Hindlimb muscle (tissue), 1 donor: ENCODE measurements at places on chromosomes 3 and 15.

- no peak for DNase-seq
Measured at GRCh38 chr3:10356461-10356981, 35.6 kb upstream of the SEC13 start.

DNA sequence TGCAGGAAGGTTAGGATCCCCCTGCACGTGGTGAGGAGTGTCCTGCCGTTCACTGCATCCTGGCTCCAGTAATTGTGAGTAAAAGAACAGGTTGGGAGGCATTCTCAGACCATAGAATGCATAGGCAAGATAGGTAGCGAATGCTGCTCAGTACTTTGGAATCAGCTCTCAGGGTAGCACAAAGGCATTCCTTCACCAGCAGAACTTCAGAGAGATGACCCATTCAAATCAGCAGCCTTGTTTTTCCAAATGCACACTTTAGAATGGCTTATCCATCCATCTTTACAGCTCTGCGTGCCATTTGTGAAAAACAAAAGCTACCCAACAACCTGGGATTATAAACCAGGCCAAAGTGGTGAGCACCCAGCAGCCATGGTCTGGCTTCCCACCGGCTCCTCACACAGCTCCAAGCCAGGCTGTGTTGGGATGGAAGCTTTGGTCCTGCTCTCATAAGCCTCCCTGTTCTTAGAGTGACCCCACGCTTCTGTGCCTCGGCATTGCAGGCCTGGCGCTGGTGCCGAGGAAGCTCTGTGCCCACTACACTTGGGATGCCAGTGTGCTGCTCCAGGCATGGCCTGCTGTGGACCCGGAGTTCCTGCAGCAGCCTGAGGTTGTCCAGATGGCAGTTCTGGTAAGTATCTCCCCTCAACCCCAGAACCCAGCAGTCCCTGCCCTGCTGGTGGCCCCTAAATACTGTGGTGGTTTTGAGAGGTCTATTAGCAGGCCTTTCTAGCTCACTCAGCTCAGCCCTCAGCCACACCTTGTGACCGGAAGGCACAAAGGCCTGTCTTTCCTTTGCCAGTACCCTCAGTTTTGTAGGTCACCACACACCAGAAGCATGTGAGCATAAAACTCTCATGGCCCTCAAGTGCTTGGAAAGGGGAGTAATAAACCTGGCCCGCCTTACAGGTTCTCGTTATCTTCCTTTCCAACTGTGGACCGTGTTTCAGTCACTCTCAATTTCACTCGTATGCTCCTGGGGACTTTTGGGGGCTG lies 52.9 kb upstream of the LIMD1 start:
- no peak for DNase-seq

DNA sequence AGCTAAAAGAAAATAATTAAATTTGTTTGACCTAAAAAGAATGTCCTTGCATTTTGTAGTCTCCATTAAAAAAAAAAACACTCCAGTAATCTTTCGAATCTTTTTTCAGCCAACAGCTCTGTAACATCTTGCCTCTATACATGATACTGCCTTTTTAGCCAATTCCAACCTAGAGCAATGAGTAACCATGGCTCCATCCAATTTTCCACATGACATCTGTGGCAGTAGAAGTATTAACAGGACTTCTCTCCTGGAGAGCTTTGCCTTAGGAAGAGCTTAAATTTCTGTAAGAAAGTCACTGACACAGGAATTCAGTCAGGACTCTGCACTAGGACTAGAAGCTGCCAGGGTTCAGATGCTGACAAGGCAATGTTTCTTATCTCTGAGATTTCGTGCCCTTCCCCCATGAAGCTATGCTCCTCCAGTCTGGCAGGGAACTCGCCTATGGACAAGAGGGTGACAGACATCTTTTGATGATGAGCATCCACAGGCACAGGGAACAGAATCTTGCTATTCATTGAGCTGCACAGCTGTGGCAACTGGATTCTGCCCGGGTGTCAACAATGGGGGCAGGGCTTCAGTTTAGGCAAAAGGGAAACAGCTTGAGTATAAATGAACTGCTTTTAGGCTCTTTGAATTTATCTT lies 81.8 kb downstream of the ALCAM start:
- peak; percentile 4 for DNase-seq

DNA sequence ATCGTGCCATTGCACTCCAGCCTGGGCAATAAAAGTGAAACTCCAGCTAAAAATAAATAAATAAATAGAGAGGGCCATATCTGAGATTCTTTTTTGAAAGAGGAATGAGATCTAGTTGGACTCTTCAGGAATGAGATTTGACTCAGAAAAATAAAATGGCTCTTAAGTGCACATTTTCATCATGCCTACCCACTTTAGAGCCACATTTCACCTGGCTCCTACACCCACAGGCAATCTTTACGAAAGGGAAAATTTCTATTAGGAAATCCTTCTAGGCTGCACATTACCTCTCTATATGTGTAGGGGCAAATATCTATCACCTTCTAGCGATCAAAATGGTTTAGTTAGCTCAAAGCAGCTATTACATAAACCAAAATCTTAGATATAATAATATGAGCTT lies 16.9 kb upstream of the NLGN1 start:
- DNase-seq: no peak

DNA sequence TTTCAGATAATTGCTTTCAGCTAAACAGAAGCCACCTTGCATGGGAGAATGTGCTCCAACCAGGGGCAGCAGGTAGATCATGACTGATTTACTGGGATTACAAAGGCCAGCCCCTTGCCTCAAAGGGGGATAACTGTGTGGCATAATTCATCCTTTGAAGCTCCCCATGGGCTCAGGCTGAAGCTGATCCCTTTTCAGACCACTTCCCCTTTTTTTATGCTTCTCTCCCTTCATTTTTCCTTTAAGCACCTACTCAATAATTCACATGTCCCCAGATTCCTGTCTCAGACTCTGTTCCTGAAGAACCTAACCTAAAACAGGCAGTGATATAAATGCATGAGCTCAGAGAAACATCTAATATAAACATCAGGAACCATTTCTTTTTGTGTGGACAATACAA lies 8.2 kb upstream of the MYRIP start:
- no peak for DNase-seq

- DNase-seq: no peak
Measured at GRCh38 chr3:188797045-188797444, 374.7 kb upstream of the TPRG1 start.

GRCh38 chr3:170327040-170327808 lies 30.3 kb upstream of the SKIL start:
- no peak for DNase-seq

DNA sequence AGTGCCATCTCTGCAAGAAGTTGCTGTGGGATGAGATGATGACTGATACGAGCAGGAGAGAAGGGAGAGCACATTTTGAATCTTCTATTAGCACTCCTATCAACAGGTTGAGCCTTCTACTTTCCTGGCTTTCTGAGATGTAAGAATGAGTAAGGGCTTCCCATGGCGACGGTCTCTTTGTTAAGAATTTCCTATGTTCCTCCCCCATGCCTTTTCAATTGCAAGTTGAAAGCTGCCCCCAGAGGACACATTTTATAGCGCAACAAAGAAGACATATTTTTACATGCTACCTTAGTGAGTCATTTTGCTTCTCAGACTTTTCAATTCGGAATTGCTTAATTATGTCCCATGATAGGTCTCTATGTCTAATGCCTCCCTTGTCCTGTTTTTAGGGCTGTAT lies 71.3 kb upstream of the LRTM1 start:
- no peak for DNase-seq

GRCh38 chr15:28955160-28955992 lies 69.6 kb downstream of the APBA2 start:
- no peak for DNase-seq

- peak; percentile 18 for DNase-seq
Measured at GRCh38 chr3:196966526-196967401, 1.9 kb downstream of the PIGZ start.

DNA sequence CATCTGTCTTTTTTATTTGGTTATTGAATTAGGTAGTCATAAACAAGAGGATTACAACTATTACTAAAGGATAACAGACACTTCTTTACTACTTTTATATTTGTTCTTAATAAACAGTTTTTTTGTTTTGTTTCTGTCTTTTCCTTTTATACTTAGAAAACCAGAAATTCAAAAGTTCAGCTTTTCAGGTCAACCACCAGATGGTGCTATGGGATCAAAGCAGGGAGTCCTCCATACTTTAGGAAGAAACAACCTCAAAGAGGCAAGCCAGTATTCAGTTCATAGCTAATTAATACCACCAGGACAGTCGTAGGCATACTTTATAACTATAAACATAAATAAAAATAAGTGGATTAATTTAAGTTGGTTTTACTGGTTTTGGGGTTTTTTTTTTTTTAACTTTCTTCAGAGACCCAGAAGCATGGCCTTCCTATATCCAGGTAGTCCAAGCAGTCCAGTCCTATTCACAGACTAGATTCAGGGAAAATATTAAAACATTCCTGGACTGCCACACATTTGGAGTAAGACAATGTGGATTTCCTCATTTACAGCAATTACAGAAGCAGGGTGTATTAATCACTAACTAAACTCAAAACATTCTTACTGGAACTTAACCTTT lies 16.0 kb upstream of the EID1 start:
- DNase-seq: peak; percentile 61

DNA sequence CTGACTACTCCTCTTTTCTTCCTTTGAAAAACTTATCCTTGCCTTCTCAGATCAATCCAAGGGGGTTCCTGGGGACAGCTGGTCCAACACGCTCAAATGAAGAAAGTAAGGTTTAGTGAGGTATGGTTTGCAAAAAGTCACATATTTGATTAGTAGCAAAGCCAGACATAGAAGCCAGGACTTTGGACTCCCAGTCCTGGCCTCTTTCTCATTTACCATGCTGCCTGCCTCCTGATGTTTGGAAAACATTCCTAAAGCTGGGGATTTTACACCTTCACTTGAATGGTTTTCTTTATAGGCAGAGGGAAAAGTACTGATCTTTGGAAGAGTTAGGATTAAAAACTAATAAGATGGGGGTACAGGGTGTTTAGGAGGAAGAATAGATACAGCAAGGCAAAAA lies 14.6 kb downstream of the POPDC2 start:
- no peak for DNase-seq

GRCh38 chr3:36457667-36458066 lies 77.4 kb downstream of the STAC start:
- DNase-seq: no peak

- peak; percentile 89 for DNase-seq
Measured at GRCh38 chr15:75029378-75030022, 6.1 kb downstream of the PPCDC start.

DNA sequence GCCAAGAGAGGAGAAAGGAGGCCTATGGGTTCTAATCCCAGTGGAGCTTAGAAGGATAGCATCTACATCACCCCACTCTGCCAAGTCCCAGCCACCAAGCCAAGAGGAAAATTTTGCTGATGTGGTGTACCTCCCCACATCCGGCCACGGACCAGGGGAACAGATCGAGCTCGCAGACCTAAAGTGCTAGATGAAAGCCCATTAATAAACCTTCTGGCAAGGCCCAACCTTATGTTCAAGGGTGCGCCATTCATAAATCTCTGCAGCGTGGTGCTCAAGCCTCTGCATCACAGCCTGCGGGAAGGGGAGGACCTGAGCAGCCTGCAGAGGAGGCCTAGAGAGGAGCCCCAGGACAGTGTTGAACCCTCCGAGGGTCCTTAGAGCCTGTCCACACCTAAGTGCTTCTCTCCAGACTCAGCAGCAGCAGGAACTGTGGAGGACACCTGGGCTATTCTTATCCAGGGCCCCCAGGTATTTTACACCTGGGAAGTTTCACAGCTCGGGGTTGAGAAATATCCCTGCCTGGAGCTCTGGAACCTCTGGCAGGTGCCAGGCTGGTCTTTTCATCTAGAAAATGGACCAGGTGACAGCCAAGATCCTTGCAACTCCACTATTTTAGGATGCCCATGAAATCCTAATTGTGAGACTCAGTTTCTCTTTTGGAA lies 68.0 kb downstream of the MRPL46 start:
- DNase-seq: no peak

DNA sequence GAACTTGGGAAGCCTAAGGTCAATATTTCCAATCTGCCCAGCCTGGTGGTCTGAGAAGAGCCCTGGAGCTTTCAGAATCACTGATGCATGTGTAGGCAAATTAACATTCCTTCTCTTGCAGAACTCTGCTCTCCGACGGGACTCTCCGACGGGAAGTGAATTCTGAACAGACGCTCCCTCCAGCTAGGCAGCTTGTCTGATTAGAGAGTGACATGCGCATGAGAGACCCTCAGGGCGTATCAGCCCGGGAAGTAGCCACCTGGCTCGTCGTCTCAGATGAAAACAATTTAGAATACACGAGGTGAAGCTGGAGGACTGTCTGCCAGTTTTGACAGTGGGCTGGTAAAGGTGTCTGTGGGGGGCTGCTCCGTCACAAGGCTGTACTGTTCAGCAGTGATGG lies 103.1 kb downstream of the DGKG start:
- no peak for DNase-seq

DNA sequence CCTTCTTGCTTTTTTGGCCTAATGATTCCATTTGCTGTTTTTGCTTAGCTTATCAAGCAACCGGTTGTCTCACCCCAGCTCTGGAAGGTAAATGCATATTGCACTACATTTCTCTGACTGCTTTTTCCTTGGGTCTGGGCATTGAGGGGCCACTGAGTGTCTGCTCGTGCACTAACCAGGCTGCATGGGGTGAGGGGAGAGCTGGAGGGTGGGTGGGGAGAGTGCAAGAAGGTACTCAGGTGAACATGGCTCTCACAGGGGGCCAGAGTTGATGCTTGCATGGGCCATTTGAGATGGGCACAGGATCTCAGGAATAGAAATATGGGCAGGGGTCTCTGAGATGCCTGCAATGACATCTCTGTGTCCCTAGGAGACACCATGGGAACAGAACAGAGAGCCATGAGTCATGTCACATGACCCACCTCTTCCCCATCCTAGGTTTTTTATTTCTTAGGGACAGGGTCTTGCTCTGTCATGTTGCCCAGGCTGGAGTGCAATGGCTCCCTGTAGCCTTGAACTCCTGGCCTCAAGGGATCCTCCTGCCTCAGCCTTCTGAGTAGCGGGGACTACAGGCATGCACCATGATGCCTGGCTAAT lies 6.2 kb downstream of the ALPK3 start:
- DNase-seq: no peak

GRCh38 chr3:155024006-155024638 lies 56.0 kb upstream of the MME start:
- no peak for DNase-seq

DNA sequence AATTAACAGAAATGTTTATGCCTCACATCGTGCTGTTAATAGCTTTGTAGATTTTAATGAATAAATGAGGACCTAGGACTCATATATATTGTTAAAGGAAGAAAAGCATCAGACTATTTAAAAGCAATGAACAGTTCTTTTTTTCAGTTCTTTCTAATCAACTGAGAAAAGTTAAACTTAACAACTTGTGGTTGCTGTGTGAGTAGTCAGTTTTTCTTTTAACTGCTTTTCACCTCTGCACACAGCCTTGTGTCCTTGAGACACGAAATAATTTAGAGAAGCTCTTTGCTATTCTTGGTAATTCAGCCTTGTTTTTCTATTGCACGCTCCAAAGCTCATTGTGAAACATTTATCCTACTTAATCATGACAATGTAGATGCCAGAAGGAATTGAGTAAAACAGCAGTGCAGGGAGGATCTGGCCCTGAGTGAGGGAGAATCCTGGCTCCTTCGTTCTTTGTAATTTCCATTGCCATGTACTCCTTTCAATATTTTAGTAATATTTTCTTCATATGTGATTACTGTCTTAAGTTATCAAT lies 499.0 kb downstream of the PYDC2 start:
- peak; percentile 1 for DNase-seq
